ENCODE measurements at places on chromosomes 2 and 18. TPM values are rescaled to one million over a fixed set of nuclear protein-coding genes. Genes with fewer than 3 reads are reported as not detected.

DNA sequence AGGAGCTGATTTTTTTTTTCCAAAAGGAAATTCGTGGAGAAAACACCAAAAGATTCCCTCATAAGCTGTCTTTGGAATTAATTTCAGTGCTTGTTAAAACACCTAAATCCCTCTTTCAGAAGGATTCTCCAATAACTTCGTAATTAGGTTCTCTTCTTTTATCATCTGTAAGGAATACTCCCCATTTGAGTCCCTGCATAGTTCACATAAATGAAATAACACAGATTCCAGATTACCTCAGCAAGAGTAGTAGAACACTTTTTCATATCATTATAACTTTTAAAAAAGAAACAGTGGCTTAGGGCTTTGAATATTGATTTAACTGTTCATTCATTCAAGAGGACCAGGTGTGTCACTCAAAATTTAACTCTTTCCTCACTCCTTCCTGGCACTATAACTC lies 55.5 kb downstream of the ARHGAP28 start:
- H3K4me3 ChIP-seq, result no peak overlapping the region
- H3K4me1 ChIP-seq, result no peaks in the 10 kb centered on the region
- H3K36me3 ChIP-seq, result no peaks in the 10 kb centered on the region
- H3K27me3 ChIP-seq, result no peaks in the 10 kb centered on the region
- DNase-seq, result no peak
- no peak overlapping the region for H3K27ac ChIP-seq

DNA sequence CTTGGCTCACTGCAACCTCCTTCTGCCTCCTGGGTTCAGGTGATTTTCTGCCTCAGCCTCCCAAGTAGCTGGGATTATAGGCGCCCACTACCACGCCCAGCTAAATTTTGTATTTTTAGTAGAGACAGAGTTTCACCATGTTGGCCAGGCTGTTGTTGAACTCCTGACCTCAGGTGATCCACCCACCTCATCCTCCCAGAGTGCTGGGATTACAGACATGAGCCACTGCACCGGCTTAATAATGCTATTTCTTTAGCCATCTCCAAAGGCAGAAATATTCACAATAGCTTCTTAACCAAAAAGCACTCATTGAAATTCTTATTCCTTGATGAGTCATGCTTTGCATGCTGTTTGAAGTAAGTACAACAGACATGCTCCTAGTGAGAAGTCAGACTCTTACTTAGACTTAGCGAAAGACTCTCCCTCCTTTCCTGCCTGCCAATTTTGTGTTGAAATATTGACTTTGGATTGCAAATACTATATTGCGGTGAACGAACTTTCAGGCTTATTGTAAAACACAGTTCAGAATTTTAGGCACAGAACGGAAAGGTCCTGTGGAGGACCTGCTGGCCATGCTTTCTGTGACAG lies 4.4 kb downstream of the ACTR3 start:
- no peaks in the 10 kb centered on the region for H3K27me3 ChIP-seq
- peaks cover 58% of the 10 kb centered on the region for H3K4me1 ChIP-seq
- no peak for DNase-seq

- H3K27me3 ChIP-seq, result peaks cover 21% of the 10 kb centered on the region
- H3K4me1 ChIP-seq, result peaks cover 5% of the 10 kb centered on the region
- no peak overlapping the region for H3K27ac ChIP-seq
- DNase-seq, result no peak
- peaks cover 1% of the 10 kb centered on the region for H3K36me3 ChIP-seq
Measured at GRCh38 chr18:9329471-9329870, 5.1 kb upstream of the TWSG1 start.

- H3K27me3 ChIP-seq, result no peaks in the 10 kb centered on the region
- peak overlapping the region; percentile 58 for H3K27ac ChIP-seq
- H3K4me3 ChIP-seq, result peak overlapping the region; percentile 44
Measured at GRCh38 chr2:62140426-62141141, 55.3 kb upstream of the B3GNT2 start.

DNA sequence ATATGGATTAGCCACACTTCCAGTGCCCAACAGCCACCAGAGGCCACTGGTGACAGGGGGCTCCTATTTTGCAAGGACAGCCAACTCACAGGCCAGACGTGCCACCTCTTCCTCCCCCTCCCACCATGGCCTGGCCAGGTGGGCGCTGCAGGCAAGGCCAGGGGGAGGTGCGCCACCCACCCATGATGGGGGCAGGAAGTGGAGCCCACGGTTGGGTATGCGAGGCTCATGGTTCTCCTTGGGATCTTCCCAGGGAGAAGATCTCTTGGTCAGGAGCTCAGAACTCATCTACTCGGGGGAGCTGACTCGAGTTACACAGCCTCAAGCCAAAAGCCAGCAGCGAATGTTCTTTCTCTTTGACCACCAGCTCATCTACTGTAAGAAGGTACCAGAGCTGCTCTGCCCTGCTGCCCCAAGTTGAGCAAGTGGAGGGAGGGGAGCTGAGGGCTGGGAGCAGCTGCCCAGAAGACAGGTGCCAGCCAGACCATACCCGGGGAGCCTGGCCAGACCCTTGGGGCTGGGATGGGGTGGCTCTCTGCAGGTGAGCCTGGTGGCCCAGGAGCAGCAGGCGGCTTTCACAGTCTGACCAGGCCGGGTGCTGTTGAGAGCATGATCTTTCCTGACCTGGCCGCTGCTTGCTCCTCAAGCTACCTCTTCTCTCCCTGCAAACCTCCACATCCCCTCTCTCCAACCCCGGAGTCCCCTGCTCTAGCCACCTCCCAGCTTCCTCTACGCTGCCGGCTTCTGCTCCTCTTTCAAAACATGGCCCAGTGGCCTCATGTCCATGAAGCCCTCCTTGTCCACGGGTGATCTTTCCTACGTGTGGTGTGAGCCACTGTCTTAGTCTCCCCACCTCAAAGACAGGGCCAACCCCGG lies 49.8 kb downstream of the FAM168B start:
- H3K36me3 ChIP-seq, result peaks cover 6% of the 10 kb centered on the region
- no peaks in the 10 kb centered on the region for H3K27me3 ChIP-seq
- H3K27ac ChIP-seq, result peak overlapping the region; percentile 75
- peaks cover 19% of the 10 kb centered on the region for H3K4me1 ChIP-seq

LYPD6B gene
- not detected for total RNA-seq
